ENCODE measurements at places on chromosomes 2 and 18.

DNA sequence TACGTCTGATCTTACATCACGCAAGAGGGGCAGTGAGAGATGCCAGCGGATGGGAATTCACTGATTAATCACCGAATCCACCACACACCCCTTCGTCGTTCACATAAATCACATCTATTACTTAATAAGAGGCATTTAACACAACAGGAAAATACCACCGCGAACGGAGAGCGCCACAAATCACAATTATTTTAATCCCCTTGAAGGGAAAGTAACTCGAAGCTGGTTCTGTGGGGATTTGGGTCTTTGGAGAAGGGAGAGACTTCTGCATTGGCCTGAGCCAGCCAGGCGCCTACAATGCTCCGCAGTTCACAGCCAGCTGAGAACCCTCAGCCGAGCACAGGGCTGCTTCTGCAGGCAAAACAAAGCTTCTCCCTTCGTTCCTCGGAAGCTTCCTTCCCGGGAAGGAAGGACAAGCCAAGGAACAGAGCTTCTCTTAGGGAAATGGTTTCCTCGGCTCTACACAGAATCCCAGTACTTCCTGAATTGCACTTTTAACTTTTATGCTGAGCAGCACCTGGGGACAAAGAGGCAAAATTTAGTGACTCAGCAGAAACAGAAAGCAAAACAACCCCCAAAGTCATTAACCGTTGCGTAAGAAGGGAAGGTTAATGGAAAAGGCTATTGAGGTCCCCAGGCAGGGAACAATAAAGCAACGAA lies at the start of gene LRP1B:
TSS of gene LRP1B (minus strand) at position 7 of the 660 bp plus-strand sequence. CDS start 287 bp downstream, outside the sequence.
- DNase-seq: no peak

DNA sequence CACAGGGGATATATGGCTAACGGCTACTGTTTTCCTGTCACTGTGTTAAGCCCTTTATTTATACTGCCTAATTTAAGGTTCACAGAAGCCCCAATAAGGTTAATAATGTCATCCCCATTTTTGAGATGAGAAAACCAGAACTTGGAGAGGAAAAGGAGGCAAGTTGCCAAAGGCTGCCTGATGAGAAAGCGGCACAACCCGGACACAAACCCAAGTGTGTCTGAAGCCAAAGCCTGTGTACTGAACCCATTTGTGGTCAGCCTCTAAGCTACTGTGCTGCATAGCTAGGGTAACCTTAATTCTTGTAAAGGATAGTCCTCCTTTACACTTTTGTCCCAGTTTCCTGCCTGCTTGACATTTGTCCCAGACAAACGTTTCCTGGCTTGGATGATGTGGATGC lies 954.7 kb upstream of the FANCL start:
- DNase-seq: no peak

DNA sequence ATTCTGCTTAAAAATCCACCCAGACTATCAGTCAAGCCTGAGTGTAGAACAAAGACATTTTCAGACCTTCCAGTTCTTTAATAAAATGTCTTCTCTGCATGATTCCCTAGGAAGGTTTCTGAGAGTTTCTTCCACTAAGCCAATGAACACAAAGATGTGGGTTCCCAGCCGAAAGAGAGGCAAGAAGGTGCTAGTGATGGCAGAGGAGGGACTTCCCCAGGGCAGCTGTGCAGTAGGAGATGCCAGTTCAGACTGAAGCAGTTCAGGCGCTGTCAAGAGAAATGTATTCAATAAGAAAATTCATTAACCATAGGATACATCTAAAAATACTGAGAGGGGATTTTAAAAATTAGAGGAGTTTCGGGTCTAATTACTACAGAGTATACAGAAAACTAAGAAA lies 83.3 kb downstream of the RND3 start:
- DNase-seq: no peak

DNA sequence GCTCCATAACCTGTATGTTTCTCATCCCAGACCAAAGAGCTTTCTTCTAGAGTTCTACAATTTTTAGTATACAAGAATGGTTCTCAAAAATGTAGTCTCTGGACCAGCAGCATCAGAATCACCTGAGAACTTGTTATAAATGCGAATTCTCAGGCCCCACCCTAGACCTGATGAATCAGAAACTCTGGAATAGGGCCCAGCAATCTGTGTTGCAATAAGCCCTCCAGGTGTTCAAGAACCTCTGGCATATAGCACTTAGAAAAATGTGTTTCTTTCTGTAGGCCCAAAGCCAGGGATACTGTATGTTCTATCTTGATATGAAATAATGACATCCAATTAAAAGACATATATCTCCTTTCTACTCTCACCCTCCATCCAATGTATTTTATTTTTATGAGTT lies 10.4 kb downstream of the PAIP2B start:
- no peak for DNase-seq

- no peak for DNase-seq
These were observed 100.9 kb downstream of the TNS1 start for GRCh38 chr2:217901835-217902378.

- no peak for DNase-seq
These were observed 376.2 kb downstream of the NCKAP5 start for GRCh38 chr2:133192028-133192427.

DNA sequence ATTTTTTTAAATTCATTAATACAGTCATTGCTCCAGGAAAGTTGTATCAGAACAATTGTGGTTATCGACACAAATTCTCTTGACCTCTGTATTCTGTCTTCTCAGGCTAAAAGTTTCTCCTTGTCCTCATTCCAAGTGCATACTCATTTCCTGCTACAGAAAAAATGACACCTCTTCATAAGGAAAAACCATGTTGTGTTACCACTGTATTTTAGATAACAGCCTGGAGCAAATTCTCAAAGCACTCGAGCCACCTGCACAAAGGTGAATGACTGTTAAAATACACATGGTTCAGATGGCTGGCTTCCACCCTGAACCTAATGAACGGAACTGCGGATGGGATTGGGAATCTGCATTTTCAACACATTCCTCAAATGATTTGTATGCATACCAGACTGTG lies 586.5 kb downstream of the EPHA4 start:
- DNase-seq: no peak

GRCh38 chr2:174878537-174879147 lies 114.4 kb upstream of the CHRNA1 start:
- DNase-seq: no peak

GRCh38 chr2:236061899-236062298 lies 106.3 kb downstream of the GBX2 start:
- no peak for DNase-seq

GRCh38 chr2:157269922-157270321 lies 12.4 kb downstream of the GALNT5 start:
- DNase-seq: no peak

DNA sequence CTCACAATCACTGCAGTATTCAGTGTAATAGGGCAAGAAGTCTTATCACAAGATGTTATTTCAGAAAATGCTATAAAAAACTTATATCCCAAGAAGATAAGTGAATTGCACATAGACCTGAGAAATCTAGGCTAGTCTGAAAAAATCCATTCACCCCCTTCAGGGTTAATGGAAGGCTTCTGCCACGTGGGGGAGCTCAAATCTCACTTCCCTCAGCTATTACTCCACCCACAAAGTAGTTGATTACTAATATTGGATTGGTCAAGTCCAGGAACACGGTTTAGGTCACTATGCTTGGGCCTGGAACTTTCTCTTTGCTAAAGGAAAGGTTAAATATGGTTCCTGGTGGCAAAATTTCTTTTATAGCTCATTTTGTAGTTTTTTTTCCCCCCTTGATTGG lies 51.2 kb upstream of the ADAM23 start:
- peak; percentile 47 for DNase-seq

GRCh38 chr2:78546843-78547242 lies 478.7 kb upstream of the REG3G start:
- DNase-seq: no peak

DNA sequence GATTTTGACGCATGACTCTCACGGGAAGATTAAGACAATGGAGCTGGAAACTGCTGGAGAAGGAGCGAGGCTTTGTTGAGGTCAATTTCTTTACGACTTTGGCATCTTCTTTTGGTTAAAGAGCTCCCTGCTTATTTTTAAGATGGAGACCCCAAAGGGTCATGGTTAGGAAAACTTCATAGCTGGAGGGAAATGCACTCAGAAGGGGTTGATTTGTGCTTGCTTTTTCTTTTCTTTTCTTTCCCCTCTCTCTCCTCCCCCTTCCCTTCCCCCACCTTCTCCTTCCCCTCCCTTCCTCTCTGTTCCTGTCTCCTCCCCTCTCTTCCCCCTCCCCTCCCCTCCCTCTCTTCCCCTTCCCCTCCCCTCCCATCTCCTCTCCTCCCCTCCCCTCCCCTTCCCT lies 79.0 kb downstream of the TNP1 start:
- DNase-seq: no peak

DNA sequence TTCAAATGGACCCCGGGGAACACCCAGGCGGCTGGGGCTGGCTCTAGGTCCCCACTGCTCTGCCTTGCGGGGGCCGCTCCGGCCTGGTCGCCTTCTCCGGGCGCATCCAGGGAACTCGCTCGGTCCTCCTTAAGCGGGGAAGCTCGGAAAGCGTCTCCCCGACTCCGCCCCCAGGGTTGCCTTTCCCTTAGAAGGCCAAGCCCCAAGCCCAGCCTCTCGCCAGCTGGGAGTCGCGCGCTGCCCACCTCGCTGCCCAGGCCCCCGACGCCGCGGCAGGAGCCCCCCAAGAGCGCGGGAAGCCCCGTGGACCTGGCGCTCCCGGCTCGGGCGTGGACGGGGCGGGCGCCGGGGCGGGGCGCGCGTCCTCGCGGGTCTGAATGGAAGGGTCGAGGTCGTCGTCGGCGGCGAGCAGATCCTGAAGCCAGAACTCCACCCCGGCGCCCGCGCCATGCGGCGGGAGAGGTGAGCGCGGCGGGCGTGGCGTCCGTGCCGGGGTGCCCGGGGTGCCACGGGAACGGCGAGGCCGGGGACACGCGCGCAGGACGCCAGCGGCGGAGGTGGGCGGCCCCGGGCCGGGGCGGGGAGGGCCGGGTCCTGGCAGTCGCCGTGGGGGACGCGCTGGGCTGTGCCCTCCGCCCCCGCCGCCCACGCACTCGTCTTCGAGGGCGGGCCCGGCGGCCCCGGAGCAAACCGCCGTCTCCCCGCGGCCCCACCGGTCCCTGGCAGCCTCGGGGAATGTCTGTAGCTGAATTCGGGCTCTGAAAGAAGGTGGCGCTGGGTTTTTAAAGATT lies at the start of gene BOK:
TSS of gene BOK (plus strand) at position 214 of the 791 bp plus-strand sequence. CDS start 739 bp downstream, outside the sequence.
- peak; percentile 78 for DNase-seq

- DNase-seq: no peak
These were observed 53.3 kb upstream of the B3GNT7 start for GRCh38 chr2:231342061-231342711.

DNA sequence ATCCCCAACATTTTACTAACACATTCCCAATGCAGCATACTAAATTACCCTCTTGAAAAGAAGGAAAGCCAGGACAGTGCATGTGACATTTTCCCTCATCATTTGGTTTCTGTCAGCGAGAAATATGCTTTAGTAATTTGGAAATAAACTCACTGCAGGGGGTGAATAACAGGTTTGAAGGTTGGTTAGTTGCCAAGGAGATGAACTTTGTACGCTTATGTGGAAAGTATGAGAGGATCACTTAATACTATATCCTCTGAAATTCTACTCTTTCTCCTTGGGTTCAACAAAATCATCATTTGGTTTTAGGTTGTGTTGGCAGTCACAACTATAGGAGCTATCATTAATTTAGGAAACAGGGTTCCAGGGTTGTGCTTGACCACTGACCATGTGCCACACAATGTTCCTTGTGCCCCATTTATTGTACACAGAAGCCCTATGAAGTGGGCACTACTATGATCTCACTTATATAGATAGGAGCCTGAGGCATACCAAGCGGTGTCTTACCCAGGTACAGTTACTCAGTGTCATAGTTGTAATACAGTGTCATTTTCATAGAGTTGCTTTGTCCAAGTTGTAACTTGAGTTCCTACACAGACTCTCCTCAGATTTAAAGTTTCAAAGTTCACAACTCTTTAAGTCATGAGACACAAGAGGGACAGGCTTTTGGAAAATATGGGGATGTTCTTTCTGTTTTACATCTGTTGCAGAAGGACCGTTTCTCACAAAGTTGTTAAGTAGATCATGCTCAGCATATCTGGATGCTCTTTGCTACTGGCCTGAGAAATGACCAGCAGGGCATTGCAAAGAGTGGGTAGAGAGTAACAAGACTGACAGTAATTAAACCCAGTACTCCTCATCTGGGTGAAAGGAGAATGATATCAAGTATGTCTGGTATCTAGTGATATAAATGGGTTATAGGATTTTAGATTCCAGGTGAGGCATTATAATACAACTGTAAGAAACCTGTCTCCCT lies 91.8 kb downstream of the MAP4K4 start:
- no peak for DNase-seq

- no peak for DNase-seq
These were observed 81.0 kb upstream of the PPM1B start for GRCh38 chr2:44087714-44088092.

DNA sequence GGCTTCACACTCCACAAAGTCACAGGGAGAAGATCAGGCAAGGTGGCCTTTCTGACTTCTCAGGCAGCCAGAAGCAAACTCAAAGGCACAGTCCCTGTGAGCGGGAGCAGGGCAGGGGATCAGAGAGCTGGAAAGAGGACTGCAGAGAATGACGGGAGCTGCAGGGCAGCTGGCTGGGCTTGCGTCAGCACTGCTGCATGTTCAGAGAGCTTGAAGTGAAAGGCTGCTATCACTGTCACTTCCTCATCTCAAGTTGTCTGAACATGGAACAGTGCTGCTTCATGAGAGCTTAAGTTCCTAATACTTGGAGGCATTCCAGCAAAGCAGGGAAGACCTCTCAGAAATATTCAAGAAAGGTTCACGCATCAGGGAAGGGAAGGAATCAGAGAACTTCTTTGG lies 20.4 kb downstream of the TGFBRAP1 start:
- DNase-seq: no peak

GRCh38 chr2:11750422-11750821 lies 4.0 kb downstream of the LPIN1 start:
- no peak for DNase-seq

Measured in H54 (cell line).